Activated naive CD4-positive, alpha-beta T cell treated with anti-CD3 and anti-CD28 coated beads for 36 hours (primary cell): ENCODE measurements at places on chromosomes 1 and 21. TPM values are rescaled to one million over a fixed set of nuclear protein-coding genes. Genes with fewer than 3 reads are reported as not detected.

- DNase-seq = no peak
Measured at GRCh38 chr1:27566462-27567145, 37.3 kb downstream of the AHDC1 start.

- no peak for DNase-seq
Measured at GRCh38 chr1:209586221-209586740, 2.8 kb downstream of the CAMK1G start.

- DNase-seq = peak; percentile 52
Measured at GRCh38 chr1:23910553-23911246, 2.5 kb downstream of the CNR2 start.

The MGST3 gene
- 26.6 TPM for total RNA-seq

DNA sequence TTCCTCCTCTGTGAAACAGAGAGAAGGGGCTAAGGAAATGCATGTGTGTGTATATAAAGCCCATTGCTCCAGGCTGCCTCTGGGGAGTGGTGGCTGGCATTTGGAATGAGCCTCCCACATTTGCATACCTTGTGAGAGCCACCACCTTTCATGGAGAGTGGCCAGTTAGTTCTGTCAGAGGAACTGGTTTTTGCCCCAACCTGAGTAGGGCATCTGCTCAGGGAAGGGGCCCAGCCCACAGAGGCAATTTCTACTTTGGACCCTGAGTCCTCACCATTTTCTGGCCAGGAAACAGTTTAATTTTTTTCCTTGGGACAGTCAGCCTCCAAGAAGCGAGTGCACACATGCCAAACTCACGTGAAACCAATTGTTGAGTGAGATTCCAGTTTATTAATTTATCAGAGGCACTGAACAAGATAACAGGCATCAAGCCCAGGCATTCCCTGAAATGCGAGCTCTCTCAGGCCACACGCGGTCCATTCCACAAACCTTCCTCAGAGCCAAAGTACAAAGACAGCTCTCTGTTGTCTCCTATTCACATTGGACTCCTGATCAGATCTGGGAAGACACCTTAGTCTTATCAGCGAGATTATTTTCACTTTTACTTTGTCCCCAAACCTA is 1.0 kb upstream of the SLC6A9 start:
- DNase-seq = no peak

- DNase-seq = peak; percentile 49
Measured at GRCh38 chr1:230067871-230068620, 1.0 kb downstream of the GALNT2 start.

The SLC5A9 gene
- not detected for total RNA-seq

DNA sequence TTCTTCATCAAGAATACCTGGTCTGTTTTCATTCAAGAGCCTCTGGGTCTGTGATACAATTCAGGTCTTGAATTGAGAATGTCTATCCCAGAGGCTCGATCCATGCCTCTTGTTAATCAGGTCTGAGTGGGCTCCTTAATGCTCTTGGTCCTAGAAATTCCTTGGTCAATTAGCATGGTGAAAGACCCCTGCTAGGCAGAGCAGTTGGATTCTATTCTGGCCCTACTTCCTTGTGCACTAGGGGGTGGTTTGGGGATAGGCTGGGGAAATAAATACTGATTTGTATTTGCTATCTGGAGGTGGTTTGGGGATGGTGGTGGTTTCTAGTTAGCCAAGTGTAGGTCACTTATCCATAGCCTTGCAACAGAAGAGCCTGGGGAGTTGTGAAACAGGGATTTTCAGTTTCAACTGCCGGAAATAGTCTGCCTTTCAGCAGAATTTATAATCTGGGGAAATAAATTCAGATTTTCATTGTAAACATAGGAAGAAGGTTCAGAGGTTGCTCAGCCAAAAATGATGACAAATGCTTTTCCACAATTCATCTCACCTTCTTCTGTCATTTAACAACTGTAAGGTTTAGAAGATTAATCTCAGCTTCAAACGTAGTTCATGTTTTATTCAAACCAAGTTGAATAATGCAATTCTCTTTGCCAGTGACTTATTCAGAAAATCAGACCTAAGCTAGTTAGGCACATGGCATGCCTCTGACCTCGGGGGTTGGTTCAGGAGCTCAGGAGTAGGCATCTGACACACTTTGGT is 22.2 kb upstream of the SCAF4 start:
- DNase-seq = no peak

DNA sequence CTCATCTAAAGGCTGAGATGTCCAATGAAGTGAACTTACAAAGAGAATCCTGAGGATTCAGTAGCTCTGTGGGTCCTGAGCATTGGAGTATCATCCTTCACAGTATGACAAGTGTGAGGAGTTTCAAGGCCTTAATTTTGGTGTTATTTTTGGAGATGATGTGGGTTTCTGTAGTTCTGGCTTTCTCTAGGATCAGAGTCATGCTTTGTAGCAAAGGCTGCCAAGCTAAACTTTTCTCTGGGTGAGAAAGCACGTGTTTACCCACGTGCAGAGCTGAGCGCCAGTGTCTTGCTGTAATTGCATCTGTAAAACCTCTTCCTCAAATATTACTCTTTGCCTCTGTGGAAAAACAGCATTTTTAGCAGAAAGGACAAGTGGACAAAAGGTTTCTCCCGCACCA is 387.8 kb upstream of the LYPLAL1 start:
- no peak for DNase-seq
